ENCODE measurements at places on chromosomes 3 and 15. TPM values are rescaled to one million over a fixed set of nuclear protein-coding genes. Genes with fewer than 3 reads are reported as not detected.

The MB21D2 gene
- total RNA-seq: 2.9 TPM

The GPR15 gene
- not detected for total RNA-seq

The SCN5A gene
- 0.37 TPM for total RNA-seq

The SLC6A11 gene
- total RNA-seq: not detected

The IL12A gene
- total RNA-seq: 3.5 TPM

The ZCWPW2 gene
- not detected for total RNA-seq

The SLC24A5 gene
- total RNA-seq: not detected

The RBP2 gene
- not detected for total RNA-seq

The CEMIP gene
- total RNA-seq: 1.4 TPM

The DNAH12 gene
- total RNA-seq: under 0.01 TPM

The C2CD4A gene
- total RNA-seq: not detected

The MYL3 gene
- not detected for total RNA-seq

The MKRN3 gene
- 2.3 TPM for total RNA-seq

The ZNF717 gene
- total RNA-seq: 19.9 TPM

The CPNE4 gene
- 0.20 TPM for total RNA-seq

The ANKRD34C gene
- not detected for total RNA-seq

The KCNMB3 gene
- total RNA-seq: 1.8 TPM

The PRRT3 gene
- 2.6 TPM for total RNA-seq

The KBTBD13 gene
- total RNA-seq: not detected

The DUOX2 gene
- not detected for total RNA-seq

The CHDH gene
- total RNA-seq: under 0.01 TPM

The LMOD3 gene
- total RNA-seq: not detected

The LYSMD2 gene
- total RNA-seq: 7.2 TPM

The CORO2B gene
- total RNA-seq: 27.6 TPM

The PIGZ gene
- total RNA-seq: 3.3 TPM

The ARL14 gene
- not detected for total RNA-seq

The CIAO2A gene
- total RNA-seq: 51.6 TPM

The CRYGS gene
- 2.3 TPM for total RNA-seq

The SEMA5B gene
- total RNA-seq: not detected

The CASR gene
- total RNA-seq: not detected

The SLC28A2 gene
- not detected for total RNA-seq

The GOLGA6D gene
- not detected for total RNA-seq

The THAP10 gene
- total RNA-seq: 2.2 TPM

The GOLGA6B gene
- total RNA-seq: not detected

The CPLX3 gene
- not detected for total RNA-seq

The C3orf20 gene
- not detected for total RNA-seq

The CD200R1 gene
- not detected for total RNA-seq

The WNT5A gene
- total RNA-seq: 7.0 TPM

The CSK gene
- total RNA-seq: 42.6 TPM

The CHRNA5 gene
- total RNA-seq: 0.37 TPM

The C3orf85 gene
- not detected for total RNA-seq

The C3orf80 gene
- total RNA-seq: 0.20 TPM

The C2CD4B gene
- total RNA-seq: not detected

The GOLGA8R gene
- 1.2 TPM for total RNA-seq

Measured in subcutaneous preadipocyte (primary cell).